NCI-H187 treated with DMSO at 0.1 percent for 48 hours (cell line): ENCODE measurements at places on chromosomes 5 and 9.

GRCh38 chr9:519579-519978 lies 304.9 kb downstream of the DOCK8 start:
- DNase-seq, result no peak

GRCh38 chr9:95574176-95574575 lies 57.4 kb upstream of the PTCH1 start:
- no peak for DNase-seq

DNA sequence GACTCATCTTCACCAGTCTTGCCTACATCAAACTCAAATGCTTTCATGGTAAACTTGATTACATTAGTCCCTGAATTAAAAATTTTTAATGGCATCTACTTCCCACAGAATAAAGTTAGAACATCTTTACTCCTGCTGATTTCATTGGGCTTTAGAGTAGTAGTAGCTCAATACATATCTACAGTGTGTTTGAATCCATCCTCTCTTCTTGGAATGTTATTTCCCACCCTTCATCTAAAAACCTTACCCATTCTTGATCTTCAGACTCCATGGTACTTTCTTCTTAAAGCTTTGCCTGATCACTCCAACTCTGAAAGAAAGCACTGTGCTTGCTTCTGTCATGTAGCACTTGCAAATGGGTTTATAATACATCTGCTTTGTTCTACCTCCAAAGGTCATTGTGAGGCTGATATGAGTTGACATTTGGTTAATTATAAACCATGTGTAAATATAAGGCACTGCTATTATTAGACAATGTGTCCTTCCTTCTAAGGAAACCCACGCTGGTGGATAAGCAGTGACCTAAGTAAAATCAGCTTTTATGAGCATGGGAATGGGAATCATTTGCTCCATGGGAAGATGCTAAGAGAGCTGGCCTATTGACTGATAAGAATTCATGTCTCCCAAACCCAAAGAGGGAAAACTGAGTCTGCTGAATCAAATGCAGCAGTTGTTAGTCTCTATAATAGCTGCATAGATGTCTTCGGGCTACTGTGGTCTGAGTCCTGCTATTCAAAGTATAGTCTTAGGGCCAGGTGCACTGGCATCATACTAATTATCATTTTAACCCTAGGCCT lies 7.5 kb upstream of the PRLR start:
- DNase-seq, result no peak

DNA sequence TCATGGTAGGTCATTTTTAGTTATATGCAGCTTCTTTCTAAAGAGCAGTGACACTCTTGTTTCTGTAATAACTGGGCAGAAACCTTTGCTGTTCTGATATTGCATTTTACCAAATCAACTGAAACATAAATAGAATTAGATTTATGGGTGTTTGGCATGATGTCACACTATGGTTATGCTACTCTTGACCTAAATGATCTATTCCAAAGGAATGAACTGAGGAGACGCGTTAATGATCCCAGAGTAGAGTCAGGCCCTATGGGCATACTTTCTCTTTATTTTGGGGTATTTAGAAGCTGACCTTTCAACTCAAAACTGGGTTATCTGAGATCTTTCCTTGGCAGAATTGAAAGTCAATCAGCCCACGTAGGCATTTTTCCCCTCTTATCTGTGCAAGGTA lies 146.8 kb upstream of the ADAMTSL1 start:
- no peak for DNase-seq

DNA sequence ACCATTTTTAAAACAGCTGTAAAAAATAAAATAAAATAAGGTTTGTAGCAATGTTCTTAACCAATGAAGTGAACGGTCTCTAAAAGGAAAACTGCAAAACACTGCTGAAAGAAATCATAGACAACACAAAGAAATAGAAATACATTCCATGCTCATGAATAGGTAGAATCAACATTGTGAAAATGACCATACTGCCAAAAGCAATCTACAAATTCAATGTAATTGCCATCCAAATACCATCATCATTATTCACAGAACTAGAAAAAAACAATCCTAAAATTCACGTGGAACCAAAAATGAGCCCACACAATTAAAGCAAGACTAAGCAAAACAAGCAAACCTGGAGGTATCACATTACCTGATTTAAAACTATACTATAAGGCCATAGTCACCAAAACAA lies 67.6 kb upstream of the RGMB start:
- no peak for DNase-seq

- DNase-seq, result no peak
Observed at GRCh38 chr9:134034215-134035040, 9.1 kb downstream of the BRD3OS start.

DNA sequence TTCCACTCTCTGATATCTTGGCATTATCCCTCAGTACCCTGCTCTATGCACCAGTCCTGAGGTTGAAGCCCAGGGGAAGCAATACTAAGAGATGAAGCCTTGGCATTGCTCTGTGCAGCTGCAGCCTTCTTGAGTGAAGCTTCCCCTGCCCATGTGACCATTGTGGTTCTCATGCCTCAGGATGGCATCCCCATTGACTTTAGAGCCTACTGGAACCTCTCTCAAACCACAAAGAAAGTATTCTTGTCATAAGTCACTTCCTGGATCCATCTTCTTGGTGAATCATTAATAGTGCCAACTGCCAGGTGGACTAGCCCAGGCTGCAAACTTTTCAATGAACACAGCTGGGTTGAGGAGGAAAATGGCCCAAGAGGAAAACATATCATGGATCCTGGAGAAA lies 283.9 kb upstream of the RFX3 start:
- DNase-seq, result no peak

- DNase-seq, result no peak
Observed at GRCh38 chr5:5026409-5026785, 113.7 kb upstream of the ADAMTS16 start.

GRCh38 chr9:5857928-5858327 lies 25.0 kb upstream of the ERMP1 start:
- no peak for DNase-seq

GRCh38 chr5:158492841-158493242 lies 606.9 kb downstream of the EBF1 start:
- DNase-seq, result no peak

- no peak for DNase-seq
Observed at GRCh38 chr5:7916171-7916804, 47.3 kb downstream of the MTRR start.

DNA sequence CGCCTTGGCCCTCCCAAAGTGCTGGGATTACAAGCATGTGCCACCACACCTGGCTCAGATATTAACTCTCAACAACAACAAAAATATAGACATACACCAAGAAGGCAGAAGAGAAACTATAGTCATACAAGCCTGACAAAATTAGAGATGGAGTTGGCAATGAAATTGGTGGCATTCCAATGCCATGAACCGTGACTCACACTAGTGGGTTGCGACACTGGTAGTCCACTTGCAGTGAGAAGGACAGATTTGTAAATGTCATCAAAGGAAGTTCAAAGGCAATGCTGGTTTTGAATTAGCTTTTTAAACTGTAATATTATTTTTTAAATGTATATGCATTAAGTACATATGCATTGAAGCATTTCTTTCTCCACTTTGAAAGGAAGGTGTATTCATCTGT lies 8.5 kb upstream of the DNAJC25 start:
- DNase-seq, result no peak

DNA sequence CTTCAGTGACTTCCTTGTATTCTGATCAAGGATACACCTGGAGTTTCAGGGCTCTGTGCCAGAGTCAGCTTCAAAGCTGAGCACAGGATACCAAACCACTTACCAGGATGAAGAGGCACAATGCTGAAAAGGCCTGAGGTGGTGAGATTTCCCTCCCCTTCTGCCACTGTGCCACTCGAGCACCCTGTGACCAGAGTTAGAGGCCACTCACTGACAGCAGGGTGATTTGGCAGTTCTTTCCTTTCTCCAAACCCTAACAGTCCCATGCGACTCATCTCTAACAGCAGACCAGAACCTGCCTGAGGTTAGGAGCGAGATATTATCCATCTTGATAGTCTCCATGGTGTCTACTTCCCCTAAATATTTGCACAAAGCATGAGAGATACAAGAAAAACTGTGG lies 1.8 kb downstream of the PLGRKT start:
- no peak for DNase-seq

DNA sequence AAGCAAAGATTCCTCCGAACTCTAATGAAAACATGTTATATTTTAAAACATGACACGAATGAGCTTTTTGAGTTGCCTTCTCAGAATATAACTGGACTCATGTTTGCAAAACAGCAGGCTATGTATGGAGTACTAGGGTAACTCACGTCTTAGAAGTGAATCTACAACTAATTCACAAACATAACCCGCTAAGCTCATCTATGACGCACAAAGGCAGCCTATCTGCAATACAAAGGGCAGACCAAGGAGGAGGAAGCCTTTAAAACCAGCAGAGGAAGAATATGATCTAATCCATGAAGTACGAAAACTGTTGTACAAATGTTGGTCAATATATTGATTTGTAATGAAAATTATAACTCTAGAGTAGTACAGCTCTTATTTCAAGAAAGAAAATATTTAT lies 67.0 kb downstream of the CETN3 start:
- DNase-seq, result no peak

DNA sequence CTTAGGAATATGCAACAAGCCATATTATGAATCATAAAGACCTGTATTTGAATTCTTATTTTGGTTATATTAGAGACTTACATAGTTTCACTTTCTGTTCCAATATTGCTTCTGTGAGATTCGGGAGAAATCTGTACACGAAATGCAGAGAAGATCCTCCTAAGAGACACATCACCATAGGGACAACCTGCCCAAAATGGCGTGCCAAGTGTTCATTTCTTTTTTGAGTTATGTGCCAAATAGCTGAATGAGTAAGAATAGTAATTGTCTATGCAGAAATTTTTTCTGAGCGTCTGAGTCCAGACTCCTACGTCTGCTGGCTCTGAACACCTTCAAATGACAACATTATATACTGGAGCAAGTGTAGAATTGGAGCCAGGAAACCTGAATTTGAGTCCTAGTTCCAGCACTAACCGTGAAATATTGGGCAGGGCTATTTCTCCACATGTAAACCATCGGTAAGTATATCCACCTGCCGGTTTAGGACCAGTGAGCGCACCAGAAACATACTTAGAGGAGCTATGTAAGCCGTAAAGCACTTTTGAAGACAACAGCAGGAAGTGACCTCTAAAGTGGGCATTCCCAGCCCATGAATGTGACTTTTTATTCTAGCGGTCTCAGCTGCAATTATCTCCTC lies 163.9 kb upstream of the DMRT1 start:
- peak; percentile 37 for DNase-seq

- no peak for DNase-seq
Observed at GRCh38 chr5:180133060-180133459, 61.5 kb upstream of the RNF130 start.

- no peak for DNase-seq
Observed at GRCh38 chr5:139415221-139415861, 11.5 kb upstream of the SPATA24 start.

- DNase-seq, result no peak
Observed at GRCh38 chr9:125942125-125942524, 195.0 kb downstream of the PBX3 start.

- DNase-seq, result no peak
Observed at GRCh38 chr9:137310189-137311052, 8.3 kb upstream of the NRARP start.

GRCh38 chr5:74394916-74395880 lies 245.3 kb downstream of the ENC1 start:
- no peak for DNase-seq

DNA sequence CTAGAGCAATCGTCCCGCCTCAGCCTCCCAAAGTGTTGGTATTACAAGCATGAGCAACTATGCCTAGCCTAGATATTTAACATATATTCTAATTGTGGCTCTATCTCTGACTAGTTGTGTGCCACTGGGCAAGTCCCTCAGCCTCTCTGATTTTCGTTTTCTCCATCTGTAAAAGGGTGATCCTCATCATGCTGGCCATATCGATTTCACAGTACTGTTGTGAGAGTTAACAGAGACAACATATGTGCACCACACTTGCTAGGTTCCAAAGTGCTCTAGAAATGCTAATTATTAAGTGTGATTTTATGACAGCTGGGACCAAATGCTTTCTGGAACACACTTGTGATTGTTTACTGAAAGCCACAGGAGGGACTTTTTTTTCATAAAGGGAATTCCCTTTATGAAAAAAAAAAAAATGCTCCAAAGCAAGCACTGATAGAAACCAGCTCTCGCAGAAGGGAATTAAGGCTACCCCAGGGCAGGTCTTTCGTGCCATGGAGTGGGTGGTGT lies 78.5 kb upstream of the EPB41L4B start:
- no peak for DNase-seq

DNA sequence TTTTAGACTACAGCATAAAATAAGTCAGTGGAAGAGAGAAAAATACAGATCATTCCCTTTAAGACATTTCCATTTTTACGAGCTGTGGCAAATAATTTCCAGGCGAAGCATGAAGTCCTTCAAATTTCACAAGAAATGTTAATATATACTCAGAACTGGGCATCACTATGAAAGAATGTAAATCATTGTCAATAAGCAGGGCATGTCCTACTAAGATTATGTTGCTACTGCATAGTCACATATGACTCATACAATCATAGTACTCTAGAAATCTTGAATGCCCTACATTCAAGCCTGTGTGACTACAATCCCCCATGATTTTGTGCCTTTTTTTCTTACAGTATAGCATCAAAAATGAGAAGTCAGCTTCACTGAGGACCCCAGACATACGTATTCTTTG lies 485.2 kb upstream of the FTMT start:
- DNase-seq, result no peak

- DNase-seq, result no peak
Observed at GRCh38 chr5:53834500-53834899, 274.1 kb downstream of the NDUFS4 start.

DNA sequence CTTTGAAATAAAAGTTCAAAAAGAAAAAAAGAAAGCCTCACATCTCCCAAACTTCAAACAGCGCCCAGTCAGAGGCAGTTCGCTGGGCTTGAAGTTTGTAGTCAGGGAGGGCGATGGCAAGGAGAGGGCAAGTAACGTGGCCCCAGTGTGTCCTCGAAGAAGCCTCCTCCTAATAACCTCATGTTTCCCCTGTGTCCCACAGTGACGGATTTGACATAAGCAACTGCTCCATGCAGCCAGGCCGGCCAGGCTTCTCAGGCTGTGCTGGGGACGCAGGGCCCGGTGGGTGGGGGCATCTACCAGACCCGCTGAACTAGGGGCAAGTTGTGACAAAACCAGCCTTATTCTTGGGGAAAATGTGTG lies 172.2 kb downstream of the ERCC6L2 start:
- no peak for DNase-seq
